Activated naive CD8-positive, alpha-beta T cell treated with anti-CD3 and anti-CD28 coated beads, Interleukin-2, amount 10 ng/mL, durations not matched to agents 7 days and 5 days (primary cell): ENCODE measurements at places on chromosomes 1 and 21.

DNA sequence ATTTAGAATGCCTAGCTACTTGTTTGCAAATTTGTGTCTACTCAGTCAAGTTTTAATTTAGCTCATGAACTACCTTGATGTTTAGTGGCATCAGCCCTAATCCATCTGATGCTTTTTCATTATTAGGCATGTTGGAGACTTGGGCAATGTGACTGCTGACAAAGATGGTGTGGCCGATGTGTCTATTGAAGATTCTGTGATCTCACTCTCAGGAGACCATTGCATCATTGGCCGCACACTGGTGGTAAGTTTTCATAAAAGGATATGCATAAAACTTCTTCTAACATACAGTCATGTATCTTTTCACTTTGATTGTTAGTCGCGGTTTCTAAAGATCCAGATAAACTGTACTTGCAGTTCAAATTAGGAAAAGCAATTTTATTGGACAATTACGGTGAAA, 7.6 kb downstream of the SOD1 start:
- DNase-seq = no peak

DNA sequence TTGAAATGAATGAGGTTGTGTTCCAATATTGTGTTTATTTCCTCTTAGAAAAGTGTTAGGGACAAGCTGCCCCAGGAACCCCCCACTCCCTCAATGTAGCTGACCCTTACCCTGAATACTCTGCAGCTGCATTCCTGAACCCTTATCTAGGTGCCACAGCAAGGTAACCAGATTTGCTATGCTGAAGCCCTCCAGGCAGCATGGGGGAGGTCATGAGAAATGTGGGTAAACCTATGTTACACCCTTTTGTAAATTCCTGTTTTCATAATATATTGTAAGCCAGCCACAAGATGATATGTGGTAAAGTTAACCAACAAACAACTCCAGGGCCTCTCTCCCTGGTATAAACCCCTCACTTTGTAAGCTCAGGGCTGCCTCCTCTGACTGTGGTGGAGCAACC, 27.8 kb upstream of the CLDN8 start:
- DNase-seq = no peak

DNA sequence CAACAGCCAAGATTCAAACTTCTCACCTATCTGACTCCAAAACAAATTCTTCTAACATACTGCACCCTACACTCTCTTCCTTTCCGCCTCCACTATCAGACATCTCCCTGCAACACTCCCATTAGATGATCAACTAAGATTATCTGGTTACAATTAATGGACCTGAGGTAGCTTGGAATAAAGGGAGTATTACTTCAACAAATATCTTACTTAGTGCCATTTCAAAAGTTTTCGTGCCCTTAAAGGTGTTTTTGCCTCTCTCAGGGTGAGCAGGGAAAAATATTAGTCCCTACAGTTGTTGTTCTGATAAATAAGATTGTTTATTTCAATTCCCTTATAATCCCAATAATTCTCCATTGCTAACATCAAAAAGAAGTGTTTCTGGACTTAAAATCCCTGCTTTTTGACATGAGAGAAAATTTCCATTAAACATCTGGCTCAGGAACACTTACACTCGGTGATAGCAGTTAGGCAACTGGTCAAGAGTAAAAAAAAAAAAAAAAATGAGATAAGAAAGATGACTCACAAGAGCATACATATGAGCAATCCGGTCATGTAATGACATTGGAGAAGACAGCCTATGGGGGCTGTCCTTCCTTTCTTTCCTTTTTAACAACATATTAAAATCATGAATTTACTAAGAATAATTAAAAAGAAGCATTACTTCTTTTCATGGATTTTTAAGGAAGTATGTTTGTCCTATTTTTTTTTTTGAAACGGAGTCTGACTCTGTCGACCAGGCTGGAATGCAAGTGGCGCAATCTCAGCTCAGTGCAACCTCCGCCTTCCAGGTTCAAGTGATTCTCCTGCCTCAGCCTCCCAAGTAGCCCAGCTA, 7.6 kb downstream of the RSBN1 start:
- DNase-seq = no peak

- no peak for DNase-seq
Measured at GRCh38 chr1:70331962-70332361, 22.6 kb downstream of the ANKRD13C start.

GRCh38 chr1:219812491-219813203, 115.7 kb downstream of the SLC30A10 start:
- DNase-seq = no peak
